Activated CD4-positive, alpha-beta T cell treated with anti-CD3 and anti-CD28 coated beads, Interleukin-2, amount 10 ng/mL, durations not matched to agents 24 days and 14 days (primary cell): ENCODE measurements at places on chromosomes 5 and 9. TPM values are rescaled to one million over a fixed set of nuclear protein-coding genes. Genes with fewer than 3 reads are reported as not detected.

- H3K36me3 ChIP-seq, result no peaks in the 10 kb centered on the region
- no peak for DNase-seq
- no peak overlapping the region for H3K27ac ChIP-seq
- H3K4me1 ChIP-seq, result peaks cover 14% of the 10 kb centered on the region
- peaks cover 25% of the 10 kb centered on the region for H3K27me3 ChIP-seq
Measured at GRCh38 chr9:128245421-128246151, 30.2 kb downstream of the GOLGA2 start.

GRCh38 chr9:27086818-27087680 is 22.0 kb upstream of the TEK start:
- H3K27ac ChIP-seq, result no peak overlapping the region
- DNase-seq, result no peak
- H3K27me3 ChIP-seq, result no peaks in the 10 kb centered on the region
- no peaks in the 10 kb centered on the region for H3K4me1 ChIP-seq
- no peaks in the 10 kb centered on the region for H3K36me3 ChIP-seq
- H3K4me3 ChIP-seq, result no peak overlapping the region

GRCh38 chr9:134566196-134566847 is 75.3 kb upstream of the COL5A1 start:
- peaks cover 2% of the 10 kb centered on the region for H3K27me3 ChIP-seq
- H3K4me1 ChIP-seq, result no peaks in the 10 kb centered on the region

DNA sequence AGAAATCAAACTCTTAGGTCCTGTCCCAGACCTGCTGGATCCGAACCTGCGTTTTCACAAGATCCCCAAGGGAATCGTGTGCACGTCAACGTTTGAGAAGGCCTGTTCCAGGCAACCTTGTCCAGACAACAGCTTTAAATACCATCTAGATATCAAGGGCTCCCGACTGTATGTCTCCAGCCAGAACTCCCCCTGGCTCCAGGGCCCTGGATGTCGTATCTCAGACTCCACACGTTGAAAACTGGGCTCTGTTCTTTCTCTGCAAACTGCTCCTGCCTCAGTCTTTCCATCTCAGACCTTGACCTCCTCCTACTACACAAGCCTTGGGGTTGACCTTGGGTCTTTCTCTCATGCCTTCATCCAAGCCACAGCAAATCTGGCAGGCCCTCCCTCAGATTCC is 5.8 kb upstream of the ENG start:
- peak overlapping the region; percentile 18 for H3K27ac ChIP-seq
- peaks cover 27% of the 10 kb centered on the region for H3K4me1 ChIP-seq
- no peak overlapping the region for H3K4me3 ChIP-seq
- no peak for DNase-seq
- H3K36me3 ChIP-seq, result no peaks in the 10 kb centered on the region
- no peaks in the 10 kb centered on the region for H3K27me3 ChIP-seq

Gene LECT2
- total RNA-seq, result not detected in 2 replicates

- no peak for DNase-seq
- no peaks in the 10 kb centered on the region for H3K4me1 ChIP-seq
Measured at GRCh38 chr5:138967791-138968448, 92.8 kb upstream of the LRRTM2 start.

DNA sequence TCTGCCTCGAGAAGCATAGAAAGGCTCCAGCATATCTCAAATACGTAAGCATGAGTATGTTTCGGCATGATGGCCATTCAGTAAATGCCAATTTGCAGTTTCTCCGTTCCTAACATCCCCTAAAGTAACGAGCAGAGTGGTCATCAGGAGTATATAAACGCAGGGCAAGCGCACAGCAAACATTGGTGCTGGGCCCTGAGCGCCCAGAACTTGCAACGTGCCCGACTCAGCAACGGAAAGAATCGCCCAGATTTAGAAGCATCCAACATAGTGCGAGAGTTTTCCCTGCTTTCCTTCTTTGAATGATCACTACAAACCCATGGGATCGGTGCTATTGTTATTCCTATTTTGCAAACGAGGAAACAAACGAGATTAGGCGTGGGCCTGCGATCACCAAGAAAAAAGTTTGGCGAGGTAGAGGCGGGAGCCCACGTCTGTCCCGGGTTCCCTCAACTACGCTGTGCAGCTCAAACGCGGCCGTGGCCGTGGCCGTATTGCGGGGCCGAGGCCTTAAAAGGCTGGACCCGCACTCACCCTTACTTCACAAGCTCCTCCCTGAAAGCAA is 505 bp downstream of the RPS14 start:
- H3K36me3 ChIP-seq, result peaks cover 54% of the 10 kb centered on the region
- peak overlapping the region; percentile 97 for H3K27ac ChIP-seq
- peak overlapping the region; percentile 93 for H3K4me3 ChIP-seq
- H3K4me1 ChIP-seq, result peaks cover 24% of the 10 kb centered on the region

Gene BTNL9
- 0.23 TPM in 1 of 2 replicates, not detected in the other for total RNA-seq

Gene LAMC3
- total RNA-seq, result 0.07 and 0.09 TPM in 2 replicates

Gene SPINK1
- total RNA-seq, result not detected in 2 replicates

- no peaks in the 10 kb centered on the region for H3K36me3 ChIP-seq
- H3K27me3 ChIP-seq, result no peaks in the 10 kb centered on the region
- no peak for DNase-seq
- no peak overlapping the region for H3K4me3 ChIP-seq
Measured at GRCh38 chr5:116814626-116815385, 240.2 kb upstream of the SEMA6A start.

DNA sequence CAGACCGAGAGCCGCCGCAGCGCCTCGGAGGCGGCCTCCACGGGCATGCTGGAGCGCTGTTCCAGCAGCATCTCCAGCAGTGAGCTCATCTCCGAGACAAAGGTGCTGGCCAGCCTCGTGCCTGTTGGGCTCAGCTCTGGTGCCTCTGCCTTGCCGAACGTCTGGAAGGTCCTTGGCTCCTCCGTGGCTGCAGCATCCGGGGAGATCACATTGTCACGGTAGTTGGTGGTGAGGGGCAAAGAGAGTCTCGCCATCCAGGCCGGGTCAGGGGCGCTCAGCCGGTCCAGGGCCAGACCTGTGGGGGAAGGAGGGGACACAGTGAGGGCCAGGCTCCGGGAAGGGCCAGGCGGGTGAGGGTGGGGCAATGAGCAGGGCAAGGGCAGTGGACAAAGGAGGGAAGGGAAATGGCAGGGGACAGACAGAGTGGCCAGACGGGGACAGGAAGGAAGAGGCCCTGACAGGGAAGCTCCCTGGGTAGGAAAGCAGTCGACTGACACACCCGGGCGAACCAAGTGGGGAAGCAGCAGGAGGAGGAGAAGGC is 12.4 kb downstream of the PCDH12 start:
- H3K36me3 ChIP-seq, result no peaks in the 10 kb centered on the region
- no peaks in the 10 kb centered on the region for H3K27me3 ChIP-seq
- no peak for DNase-seq
- peaks cover 12% of the 10 kb centered on the region for H3K4me1 ChIP-seq
- no peak overlapping the region for H3K4me3 ChIP-seq
- H3K27ac ChIP-seq, result no peak overlapping the region

GRCh38 chr5:174491265-174491664 is 233.1 kb upstream of the MSX2 start:
- H3K27ac ChIP-seq, result no peak overlapping the region
- no peak for DNase-seq
- no peak overlapping the region for H3K4me3 ChIP-seq
- no peaks in the 10 kb centered on the region for H3K36me3 ChIP-seq
- H3K27me3 ChIP-seq, result no peaks in the 10 kb centered on the region

- H3K36me3 ChIP-seq, result peaks cover 2% of the 10 kb centered on the region
- peak; percentile 79 for DNase-seq
Measured at GRCh38 chr9:131840220-131840619, 100.3 kb upstream of the RAPGEF1 start.
